ENCODE measurements at places on chromosomes 1 and 21.

DNA sequence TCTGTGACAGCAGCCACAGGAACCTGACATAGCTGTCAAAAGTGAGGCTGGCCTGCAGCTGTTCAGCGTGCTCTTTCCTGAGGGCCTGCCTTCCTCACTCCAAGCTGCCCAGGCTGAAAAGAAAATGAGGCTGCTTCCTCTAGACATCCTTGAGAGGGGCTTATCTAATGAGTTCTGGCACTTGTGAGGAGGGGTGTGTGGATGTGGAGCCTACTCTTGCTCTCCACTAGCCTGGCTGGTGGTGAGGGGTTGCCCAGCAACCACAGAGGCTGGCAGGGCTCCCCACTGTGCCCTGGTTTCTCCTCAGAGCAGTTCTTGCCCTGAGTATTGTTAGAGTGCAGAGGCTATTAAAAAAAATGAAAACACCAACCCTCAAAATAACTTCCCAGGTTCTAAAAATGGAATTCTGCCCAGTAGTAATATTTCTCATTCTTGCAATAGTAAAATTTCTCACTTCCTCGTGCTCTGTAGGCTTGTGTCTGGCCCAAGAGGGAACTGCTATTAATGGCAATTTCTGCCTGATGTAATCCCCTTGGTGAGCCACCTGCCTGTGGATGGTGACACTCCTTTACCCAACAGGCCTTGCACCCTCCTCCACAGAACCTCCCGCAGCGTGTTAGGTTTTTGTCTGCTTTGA, 52.6 kb upstream of the EPS8L3 start:
- DNase-seq: no peak

- no peak for DNase-seq
Observed at GRCh38 chr1:47190857-47191256, 1.0 kb upstream of the PDZK1IP1 start.

DNA sequence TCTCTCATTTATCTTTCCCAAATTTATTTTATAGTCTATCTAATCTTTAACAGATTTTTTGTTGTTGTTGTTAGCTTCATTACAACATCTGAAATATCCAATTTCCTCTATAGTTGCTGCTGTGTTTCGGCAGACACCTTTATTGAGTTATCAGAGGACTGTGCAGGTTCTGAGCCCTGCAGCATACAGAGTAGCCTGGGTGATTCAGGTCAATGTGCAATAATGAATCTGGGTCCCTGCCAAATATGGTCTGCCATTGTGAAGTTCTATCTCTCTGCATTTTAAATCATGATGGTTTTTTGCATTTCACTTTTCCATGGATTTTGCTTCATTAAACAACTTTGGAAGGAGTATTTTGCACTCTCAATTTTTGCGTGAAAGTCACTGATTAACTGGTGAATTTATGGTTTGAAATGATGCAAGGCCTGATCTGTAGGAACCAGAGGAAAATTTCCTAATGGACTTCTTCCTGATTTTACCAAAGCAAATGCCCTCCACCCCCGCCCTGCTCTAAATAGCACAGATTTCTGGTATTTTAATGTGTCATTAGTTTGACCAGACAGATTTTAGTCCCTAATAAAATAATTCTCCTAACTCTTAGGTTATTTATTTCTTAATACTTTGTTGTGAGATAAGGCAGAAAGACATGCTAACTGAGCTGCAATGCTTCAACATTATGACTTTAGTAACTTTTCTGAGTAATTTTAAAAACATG, 402.3 kb downstream of the PTBP2 start:
- DNase-seq: no peak

DNA sequence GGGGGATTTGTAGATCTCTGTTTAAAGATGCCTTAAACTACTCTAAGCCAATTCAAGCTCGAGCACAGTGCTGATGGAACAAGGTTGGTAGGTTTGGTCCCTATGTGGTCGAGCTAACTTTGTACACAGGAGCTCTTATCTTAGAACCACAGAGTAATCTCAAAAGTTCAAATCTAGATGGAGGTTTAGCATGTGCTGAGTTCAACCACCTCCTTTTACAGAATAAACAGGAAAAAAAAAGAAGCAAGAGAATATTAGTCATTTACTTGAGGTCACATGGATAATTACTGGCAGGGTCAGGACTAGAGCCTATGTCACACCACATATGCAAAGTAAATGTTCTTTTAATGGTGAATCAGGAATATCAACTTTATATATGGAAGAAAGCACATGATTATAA, 86.2 kb downstream of the DTL start:
- DNase-seq: no peak

DNA sequence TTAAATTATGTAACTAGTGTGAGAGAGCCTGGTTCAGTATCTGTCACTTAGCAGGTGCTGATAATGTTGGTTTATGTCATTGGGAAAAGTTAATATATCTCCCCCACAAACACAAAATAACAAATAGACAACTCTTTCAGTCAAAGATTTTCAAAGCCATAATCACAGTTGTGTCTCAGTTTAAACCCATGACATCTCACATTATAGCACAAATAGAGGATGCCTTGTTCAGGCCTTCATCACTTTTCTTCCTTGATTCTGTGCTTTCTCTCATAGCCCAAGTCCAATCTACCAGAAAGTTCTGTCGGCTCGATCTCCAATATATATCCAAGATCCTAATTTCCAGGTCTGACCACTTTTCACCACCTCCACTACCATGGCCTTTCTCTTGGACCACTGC, 6.2 kb upstream of the EPS15 start:
- DNase-seq: no peak

GRCh38 chr1:24235921-24236788, 49.1 kb upstream of the IFNLR1 start:
- no peak for DNase-seq

GRCh38 chr1:191852907-191853306, 305.4 kb upstream of the RGS18 start:
- no peak for DNase-seq

GRCh38 chr1:43870306-43870705, 63.3 kb upstream of the ARTN start:
- no peak for DNase-seq

- no peak for DNase-seq
Observed at GRCh38 chr1:199161319-199161680, 522.5 kb downstream of the PTPRC start.

DNA sequence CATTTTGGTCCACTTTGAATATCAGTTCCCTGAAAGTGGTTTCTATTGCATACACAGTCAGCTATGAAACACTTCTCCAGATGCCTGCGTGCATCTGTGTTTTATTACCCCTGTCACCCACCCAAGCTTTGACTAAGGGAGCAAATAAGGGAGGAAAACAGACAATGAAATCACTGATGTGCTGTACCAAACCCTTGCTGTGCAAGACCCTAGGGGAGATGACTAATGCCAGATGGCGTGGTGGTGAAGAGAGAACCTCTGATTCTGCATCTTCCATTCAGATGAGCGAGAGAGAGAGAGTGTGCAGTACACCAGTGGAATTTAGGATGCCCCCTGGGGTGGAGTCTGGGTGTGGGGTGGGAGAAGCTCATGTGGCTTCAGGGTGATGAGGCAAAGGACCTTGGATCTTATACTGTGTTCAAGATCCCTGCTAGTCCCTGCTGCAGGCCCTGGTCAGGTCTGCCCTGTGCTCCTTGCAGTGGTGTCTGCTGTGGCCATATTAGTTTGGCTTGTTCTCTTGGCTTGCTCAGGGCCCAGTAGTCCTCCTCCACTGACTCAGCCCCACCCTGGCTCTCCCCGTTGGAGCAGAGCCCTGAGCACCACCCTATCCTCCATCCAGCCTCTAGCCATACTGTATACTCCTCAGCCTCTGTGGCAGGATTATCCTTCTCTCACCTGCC, 18.5 kb downstream of the CLCA1 start:
- no peak for DNase-seq

DNA sequence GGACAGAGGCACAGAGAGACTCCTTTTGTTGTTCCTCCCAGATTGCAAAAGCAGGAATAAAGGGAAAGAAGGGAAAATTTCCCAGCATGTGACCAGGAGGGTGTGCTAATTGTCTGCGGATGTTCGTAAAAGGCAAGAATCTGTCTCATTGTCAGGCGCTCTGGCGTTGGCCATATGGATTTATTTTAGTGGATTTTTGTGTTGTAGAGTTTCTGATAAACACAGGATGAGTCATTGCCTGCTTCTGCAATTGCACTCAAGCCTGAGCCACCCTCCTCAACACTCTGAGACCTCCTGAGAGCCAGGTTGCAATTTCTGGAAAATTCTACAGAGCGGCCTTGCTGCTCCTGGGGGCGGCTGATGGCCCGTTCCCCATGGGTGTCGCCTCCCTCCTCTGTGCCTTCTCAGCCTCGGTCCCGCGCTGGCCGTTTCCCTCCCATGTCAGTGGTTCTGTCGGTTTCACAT, 227.7 kb downstream of the KAZN start:
- DNase-seq: no peak

DNA sequence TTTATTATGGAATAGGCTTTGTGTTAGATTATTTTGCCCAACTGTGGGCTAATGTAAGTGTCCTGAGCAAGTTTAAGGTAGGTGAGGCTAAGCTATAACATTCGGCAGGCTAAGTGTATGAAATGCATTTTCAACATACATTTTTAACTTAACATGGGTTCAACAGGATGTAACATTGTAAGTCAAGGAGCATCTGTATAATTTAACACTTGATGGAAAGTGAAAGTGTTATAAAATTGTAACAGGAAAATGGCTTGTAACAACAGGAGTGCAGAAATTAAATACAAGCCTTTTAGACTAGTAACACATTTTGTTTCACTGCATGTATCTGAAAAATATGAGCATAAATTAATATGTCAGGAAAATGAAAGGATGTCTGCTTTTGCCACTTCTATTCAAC, 42.3 kb downstream of the B3GALNT2 start:
- DNase-seq: no peak

- peak; percentile 67 for DNase-seq
Observed at GRCh38 chr1:151367658-151368392, 4.7 kb downstream of the SELENBP1 start.

DNA sequence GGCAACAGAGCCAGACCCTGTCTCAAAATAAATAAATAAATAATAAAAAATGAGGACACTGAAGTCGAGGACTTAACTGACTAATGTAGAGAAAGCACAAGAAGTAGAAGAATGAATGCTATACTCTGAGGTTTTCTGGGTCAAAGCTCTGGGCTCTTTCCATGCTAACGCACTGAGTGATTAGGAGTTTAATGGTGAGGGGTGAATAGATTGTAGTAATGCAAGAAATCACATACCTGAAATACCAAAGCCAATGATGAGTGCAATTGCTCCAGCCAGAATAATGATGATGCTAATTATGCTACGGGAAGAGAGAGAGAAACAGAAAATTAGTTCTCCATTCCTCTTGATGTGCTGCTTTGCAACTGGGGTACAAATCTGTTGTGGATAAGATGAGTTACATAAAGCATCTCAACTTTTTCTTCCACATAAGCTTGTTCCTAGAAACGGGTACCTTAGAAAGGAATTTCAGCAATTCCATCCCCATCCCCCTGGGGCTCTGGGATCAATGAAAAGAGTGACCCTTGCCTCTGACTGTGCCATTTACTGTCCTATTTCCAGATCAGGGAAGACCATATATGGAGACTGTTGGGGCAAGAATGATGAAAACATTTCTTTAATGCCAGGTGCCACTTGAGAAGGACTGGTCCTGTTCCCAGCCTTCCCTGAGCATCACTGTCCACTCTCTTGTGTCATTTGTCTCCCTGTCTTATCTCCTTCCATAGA, 40.7 kb downstream of the VTCN1 start:
- no peak for DNase-seq

DNA sequence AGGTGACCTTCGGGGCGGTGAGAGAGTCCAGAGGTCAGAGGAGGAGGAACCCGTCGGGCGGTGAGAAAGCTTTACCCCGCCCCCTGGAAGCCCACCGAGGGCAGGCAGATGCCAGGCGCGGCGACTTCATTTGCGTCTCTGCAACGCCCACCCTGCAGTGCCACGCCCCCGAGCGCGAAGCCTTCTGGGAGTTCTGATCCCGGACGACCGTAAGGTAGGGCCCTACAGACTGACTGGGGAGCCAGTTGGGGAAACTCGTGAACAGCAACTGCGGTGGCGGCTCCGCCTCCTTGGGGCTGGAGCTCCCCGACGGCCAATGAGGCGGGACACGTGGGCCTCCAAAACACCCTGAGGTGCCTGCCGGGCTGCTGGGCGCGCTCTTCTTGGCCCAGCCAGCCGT, 46.0 kb upstream of the EDARADD start:
- no peak for DNase-seq

DNA sequence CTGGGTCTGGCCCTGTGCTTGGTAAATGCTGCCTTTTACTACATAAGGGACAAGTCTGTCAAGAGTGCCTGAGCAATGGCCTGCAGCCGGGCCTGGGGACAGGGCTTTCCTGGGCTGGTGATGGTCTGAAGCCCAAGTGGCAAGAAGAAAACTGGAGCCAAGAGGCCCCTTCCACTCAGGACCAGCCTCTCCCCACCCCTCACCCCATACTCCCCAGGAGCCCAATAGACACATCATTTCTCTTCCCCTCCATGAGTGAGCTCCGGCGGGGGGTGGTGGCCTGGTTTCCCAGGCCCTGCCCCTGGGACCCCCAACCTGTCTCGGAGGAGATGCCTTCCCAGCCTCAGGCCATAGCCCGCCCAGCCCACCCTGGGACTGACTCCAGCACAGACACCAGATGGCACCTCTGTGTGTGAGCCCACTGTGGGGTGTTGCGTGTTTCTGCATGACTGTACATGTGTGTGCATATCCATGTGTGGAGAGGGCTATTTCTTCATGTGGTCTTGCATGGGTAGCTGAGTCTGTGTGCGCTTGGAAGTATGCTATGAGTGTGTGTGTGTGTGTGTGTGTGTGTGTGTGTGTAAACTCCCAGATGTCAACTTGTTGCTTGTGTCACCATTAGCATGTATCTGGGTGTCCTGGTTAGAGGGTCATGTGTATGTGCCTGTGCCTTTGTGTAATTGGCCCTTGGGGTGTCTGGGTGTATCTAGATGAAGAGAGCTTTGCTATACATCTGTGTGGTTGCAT, 14.3 kb upstream of the LRP8 start:
- DNase-seq: no peak

- DNase-seq: no peak
Observed at GRCh38 chr1:236394879-236395229, 768 bp downstream of the EDARADD start.

GRCh38 chr1:52193985-52194384, 52.1 kb downstream of the ZFYVE9 start:
- DNase-seq: no peak

- no peak for DNase-seq
Observed at GRCh38 chr1:47776667-47777131, 220.5 kb downstream of the TRABD2B start.

DNA sequence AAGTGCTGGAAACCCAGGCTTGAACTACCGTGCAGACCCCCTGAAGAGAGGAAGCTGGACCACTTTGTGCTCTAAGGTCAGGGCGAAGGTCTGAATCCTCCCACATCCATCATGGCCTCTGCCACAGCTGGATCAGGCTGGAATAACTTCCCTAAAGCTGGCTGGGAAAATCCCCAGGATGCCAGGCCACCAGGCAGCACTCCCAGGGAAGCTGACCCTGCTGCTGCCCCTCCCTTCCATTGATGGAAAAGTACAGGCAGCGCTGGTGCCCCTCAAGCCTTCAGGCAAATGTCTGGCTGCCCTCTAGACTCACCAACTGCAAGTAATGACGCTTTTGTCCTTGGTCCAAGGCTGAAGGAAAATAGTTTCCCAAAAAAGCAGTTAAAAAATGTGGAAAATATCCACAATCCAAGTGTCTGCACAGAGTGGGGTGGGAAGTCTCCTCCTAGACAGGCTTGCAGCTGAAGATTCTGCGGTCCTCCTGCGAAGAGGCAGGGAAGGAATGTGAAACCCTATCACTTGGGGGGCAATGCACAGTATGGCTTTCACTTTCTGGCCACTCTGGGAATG, 39.9 kb upstream of the TSPAN2 start:
- no peak for DNase-seq

GRCh38 chr1:10196976-10197375, 13.4 kb upstream of the KIF1B start:
- no peak for DNase-seq

- DNase-seq: no peak
Observed at GRCh38 chr1:7299329-7299799, 471.7 kb upstream of the VAMP3 start.

Measured in hematopoietic multipotent progenitor cell treated with erythropoietin and hydrocortisone succinate and interleukin-3 and kit ligand, for 17 days (in vitro differentiated cells).